Activated CD8-positive, alpha-beta memory T cell treated with anti-CD3 and anti-CD28 coated beads for 36 hours (primary cell): ENCODE measurements at places on chromosomes 5 and 9. TPM values are rescaled to one million over a fixed set of nuclear protein-coding genes. Genes with fewer than 3 reads are reported as not detected.

Gene SEMA6A
- total RNA-seq, result not detected

Gene LCN1
- total RNA-seq, result not detected

Gene MEGF10
- total RNA-seq, result not detected

Gene NELFB
- total RNA-seq, result 67.0 TPM

Gene NDUFA8
- total RNA-seq, result 50.7 TPM

Gene IRGM
- 1.3 TPM for total RNA-seq

Gene GMCL2
- total RNA-seq, result not detected

Gene CCDC171
- total RNA-seq, result 2.1 TPM

Gene SCAI
- total RNA-seq, result 7.5 TPM

Gene PLEKHG4B
- 0.04 TPM for total RNA-seq

Gene IQGAP2
- total RNA-seq, result 51.6 TPM

Gene RASGRF2
- total RNA-seq, result 14.1 TPM

Gene FOXI1
- not detected for total RNA-seq

Gene FAM169A
- total RNA-seq, result 8.3 TPM

Gene FOXD4L5
- total RNA-seq, result 0.17 TPM

Gene BTNL9
- total RNA-seq, result not detected

Gene KCNN2
- total RNA-seq, result not detected

Gene CEMIP2
- 92.8 TPM for total RNA-seq

Gene SOWAHA
- total RNA-seq, result 0.06 TPM

Gene HAVCR1
- not detected for total RNA-seq

Gene NTNG2
- total RNA-seq, result 1.2 TPM

Gene SH2D3C
- total RNA-seq, result 18.3 TPM

Gene SPATA31A5
- total RNA-seq, result not detected

Gene IL9
- total RNA-seq, result 9.9 TPM

Gene IL6ST
- total RNA-seq, result 43.9 TPM

Gene SLC27A6
- total RNA-seq, result not detected

Gene RGS14
- 43.5 TPM for total RNA-seq

Gene CENPH
- total RNA-seq, result 57.7 TPM

Gene TMEM171
- not detected for total RNA-seq

Gene SLC6A19
- not detected for total RNA-seq

Gene ST8SIA4
- 45.3 TPM for total RNA-seq

Gene ABCA2
- total RNA-seq, result 10.3 TPM

Gene DPYSL3
- 0.10 TPM for total RNA-seq

Gene CATSPER3
- total RNA-seq, result 0.17 TPM

Gene COL23A1
- total RNA-seq, result 0.11 TPM
